Osteocyte (in vitro differentiated cells): ENCODE measurements at places on chromosomes 13 and 19.

DNA sequence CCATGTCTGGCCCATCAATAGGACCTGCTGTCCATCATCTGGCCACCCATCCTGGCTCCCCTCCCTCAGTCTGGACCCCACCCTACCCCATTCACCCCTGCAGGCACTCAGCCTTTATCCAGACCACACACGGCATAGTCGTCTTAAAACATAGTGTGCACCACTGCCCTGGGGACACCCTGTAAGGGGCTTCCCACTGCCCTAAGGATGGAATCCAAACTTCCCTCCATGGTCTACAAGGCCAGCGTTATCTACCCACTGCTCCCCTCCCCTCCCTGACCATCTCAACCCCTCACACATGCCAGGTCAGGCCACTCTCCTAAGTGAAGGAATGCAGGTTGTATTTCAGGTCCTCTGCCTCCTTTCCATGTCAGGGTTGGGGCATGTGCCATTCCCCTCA lies 352.7 kb upstream of the ZNF507 start:
- peak; percentile 51 for DNase-seq

DNA sequence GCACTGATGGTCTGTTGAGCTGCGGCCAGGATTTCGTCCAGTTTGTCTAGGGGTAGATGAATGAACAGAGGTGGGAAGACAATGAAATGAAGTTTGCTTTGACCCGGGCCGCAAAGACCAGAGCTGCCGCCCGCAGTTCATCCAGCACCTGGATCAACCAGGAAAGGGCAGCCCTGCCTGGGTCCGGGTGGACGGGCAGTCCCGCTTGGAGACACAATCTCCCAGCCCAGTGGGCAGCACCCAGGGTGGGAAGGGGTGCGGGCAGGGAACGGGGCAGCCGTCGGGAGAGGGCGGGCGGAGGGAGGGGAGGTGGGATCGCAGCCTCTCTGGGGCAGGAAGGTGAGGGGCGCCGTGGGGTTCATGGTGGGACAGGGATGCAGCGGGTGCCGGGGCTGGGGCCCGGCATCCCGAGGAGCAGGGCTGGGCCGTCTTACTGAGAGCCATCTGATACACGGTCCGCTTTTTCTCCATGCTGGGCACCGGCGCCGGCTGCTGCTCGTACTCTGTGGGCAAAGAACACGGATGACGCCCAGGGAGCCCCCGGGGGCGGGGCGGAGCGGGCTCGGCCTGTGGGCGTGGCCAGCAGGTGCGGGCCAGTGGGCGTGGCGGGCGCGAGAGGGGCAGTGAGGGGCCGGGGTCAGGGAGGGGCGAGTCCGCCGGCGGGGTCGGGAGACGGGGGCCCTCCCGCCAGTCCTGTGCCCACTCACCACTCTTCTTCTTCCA lies 33.1 kb downstream of the SHANK1 start:
- DNase-seq = no peak

- no peak for DNase-seq
Observed at GRCh38 chr13:35693134-35693784, 216.8 kb upstream of the MAB21L1 start.

GRCh38 chr13:97810152-97810551 lies 143.3 kb upstream of the IPO5 start:
- no peak for DNase-seq

DNA sequence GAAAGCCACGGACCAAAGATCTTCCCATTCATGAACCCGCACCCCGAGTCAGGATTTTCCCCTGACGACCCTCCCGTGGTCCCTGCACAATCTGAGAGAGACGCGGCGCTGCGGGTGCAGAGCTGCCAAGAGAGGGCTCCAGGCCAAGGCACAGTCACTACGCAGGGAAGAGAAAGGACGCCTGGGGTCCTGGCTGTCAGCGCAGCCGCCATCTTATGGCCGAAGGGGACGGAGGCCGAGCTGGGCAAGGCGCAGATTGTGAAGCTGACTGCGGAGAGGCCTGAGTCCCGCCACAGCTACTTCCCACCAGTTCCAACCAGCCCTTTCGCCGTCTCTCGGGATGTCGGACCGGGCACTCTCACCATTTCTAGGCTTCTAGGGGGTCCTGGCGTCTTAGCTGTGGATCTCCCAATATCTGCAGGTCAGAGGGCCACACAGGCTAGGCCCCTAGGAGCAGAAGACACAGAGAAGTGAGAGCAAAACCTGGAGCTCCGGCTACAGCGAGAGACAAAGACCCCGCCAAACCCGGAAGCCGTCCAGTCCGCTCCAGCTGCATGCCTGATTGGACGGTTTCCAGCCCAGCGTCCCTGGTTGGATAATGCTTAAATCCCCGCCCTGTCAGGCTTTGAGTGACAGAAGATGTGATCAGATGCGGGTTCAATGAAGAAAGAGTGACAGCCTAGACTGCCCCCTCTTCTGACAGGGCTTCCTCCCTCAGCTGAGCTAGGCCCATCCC lies at the start of gene ZNF100:
TSS of gene ZNF100 (minus strand) at position 515 of the 736 bp plus-strand sequence. CDS start at position 365, 150 bp downstream.
- DNase-seq = peak; percentile 95

DNA sequence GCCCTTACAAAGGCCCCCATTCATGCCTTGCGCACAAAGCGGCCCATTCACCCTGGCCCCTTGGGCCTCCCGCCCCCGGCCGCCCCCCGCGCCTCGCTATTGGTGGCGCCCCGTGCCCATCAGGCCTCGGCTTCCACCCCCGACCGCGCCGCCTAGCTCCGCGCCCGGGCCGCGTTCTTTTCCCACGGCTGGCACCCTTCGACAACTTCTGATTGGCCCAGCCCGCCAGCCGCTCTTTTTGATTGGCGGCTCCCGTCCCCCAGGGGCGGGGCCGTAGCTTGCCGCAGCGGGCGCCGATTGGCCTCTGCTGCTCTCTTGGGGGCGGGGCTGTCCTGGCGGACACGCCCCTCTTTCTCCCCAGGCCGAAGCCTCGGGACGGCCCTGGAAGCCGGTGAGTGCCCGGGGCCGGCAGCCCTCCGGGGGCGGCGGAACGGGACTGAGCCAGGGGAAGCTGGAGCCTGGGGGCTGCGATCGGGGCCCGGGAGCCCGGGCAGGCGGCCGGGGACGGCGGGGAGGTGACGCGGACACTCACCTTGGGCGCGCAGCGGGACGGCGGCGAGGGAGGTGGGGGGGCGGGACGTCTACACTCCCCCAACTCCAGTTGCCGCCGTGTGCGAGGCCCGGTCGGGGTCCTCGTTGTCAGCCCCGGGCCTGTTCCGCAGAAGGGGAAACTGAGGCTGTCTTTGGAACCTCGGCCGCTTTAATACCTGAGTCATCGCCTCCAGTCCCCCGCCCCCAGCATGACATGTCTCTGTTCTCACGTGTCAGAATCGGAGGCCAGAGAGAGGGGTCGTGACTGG lies at the start of gene MYH14:
TSS of gene MYH14 (plus strand) at position 342 of the 800 bp plus-strand sequence. CDS start 6,744 bp downstream, outside the sequence.
- no peak for DNase-seq

GRCh38 chr19:17107546-17108452 lies 32.2 kb downstream of the MYO9B start:
- peak; percentile 90 for DNase-seq

- DNase-seq = no peak
Observed at GRCh38 chr13:105047676-105048295, 1487.7 kb downstream of the EFNB2 start.

DNA sequence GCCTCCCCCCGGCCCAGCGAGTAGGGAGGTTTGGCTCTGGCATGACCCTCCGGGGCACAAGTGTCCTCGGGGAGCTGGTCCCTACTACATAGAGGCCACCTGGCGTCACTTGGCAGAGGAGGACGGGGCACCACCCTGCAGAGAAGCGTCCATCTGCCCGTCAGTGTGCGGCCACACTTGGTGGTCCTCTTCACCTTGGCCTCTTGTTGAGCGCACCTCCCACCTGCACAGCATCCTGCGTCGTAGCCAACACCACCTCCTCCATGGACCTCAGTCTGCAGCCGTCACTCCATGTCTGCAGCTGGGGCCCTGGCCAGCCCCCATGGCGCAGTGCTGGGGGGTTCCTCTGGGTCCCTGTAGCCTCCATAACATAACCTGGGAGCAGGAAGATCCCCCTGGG lies 35.1 kb downstream of the MCF2L start:
- DNase-seq = no peak

DNA sequence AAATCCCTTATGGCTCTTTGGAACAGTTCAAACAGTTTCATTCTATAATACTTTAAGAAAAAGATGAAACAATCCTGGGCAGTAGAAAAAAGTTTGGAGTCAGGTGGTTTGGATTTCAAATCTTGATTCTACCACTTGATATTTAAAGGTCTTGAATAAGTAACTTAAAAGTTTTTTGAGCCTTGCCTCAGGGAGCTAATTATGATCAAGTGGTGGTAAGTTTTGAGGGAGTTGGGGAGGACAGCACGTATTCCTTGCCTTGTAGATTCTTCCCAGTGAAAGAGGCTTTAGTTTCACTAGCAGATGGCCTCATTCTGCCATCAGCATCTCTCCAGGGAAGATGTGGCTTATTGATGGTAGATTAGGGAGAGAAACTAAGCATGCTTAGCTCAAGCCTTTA lies 168.4 kb upstream of the CSNK1A1L start:
- DNase-seq = no peak

DNA sequence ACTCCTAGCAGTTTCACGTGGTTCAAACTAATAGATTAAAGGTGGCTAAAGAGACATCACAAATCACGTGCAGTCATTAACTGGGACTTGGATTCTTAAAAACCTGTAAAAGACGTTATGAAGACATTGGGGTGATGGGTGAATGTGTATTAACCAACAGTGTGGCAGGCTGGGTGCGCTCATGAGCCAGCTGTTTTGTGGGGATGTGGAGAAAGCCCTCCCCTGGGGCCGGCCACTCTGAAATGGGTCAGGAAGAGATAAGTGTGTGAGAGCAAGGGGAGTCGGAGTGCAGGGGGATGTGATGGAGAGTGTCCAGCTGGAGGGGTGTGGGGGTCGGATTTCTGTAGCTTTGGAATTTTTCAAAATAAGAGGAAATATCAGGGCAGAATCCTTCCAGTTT lies 10.4 kb downstream of the UPF1 start:
- no peak for DNase-seq

DNA sequence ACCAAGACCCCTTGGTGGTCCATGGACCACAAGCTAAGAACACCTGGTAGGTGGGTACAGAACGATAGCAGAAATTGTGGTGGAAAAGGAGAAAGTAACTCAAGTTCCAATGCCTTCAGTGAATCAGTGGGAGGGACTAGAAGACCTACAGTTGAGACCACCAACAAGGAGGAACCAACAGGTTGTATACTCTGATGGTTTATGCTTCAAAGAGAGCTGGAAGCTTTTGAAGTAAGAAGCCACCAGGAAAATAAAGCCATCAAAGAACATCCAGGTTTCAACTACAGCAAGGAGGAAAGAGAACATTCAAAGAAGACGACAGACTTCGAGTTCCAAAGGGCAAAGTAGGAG lies 42.4 kb downstream of the DIAPH3 start:
- DNase-seq = no peak

DNA sequence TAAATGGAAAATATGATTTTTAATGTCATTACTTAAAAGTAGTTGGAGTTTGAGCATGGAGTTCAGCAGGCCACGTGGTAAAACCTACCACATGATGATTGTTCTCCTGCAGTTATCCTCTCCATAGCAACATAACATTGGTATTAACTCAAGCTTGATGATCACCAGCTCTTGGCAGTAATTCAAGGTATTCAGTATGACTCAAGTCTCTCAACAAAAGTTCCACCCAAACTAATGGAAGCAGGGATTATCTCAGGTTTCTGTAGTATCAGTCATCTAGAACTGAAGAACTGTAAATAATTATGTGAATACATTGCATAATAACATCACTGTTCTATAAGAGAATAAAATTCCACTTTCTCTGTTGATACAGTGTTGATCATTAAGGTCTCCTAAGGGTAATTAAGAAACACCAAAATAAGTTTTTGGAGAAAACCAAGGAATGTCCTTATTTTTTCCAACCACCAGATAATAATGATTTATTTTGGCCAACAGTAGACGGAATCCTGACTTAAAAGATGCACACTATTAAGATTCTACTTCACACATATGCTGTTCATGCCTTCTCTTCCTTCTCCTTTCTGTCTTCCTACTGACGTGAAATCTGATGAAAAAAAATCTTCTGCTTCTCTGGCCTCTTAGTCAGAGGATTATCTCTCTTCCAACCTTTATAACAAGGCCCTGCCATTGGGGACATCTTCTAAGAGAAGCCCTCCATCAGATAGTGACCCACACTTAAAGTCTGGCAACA lies 1092.3 kb downstream of the EFNB2 start:
- no peak for DNase-seq

- DNase-seq = no peak
Observed at GRCh38 chr19:45515081-45515624, 7.9 kb downstream of the VASP start.

DNA sequence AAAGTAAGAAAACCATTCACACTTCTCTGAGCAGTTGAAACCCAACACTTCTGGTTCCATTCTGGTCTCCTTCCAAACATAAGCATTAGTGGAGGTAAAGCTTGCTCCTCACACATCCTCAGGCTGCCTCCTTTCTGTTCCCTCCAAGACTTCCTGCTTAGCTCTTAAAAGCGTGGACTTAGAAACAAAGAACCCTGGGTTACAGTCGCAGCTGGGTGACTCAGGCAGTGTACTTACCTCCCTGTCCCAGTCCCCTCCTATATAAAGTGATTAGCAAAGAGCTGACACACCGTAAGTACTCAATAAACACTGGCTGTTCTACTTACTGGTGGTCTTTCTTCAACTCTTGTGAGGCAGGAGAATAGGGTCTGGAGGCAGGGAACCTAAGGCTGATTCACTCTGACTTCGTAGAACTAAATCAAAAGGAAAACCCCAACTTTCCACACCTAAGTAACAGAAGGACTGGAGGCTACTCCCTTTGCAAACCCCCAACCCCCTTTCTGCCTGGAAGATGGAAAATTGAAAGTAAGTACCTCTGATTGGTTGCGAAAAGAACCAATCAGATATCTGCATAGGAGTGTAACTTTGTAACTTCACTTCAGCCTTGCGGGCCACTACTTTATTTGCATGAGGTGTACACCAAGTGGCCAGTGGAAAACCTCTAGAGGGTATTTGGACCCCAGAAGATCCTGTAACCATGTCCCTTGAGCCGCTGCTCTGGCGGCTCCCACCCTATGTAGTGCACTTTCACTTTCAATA lies 165.4 kb downstream of the SUCLA2 start:
- no peak for DNase-seq

GRCh38 chr19:49875857-49876421 lies 1.2 kb downstream of the AKT1S1 start:
- DNase-seq = no peak

GRCh38 chr19:6765738-6766356 lies 1.4 kb downstream of the SH2D3A start:
- DNase-seq = no peak

- DNase-seq = peak; percentile 88
Observed at GRCh38 chr13:42991898-42992763, at the start of gene EPSTI1. TSS of gene EPSTI1 (minus strand) at chr13:42992241. CDS start at chr13:42992165, 76 bp downstream.

GRCh38 chr19:52138983-52139251 lies 821 bp downstream of the ZNF616 start:
- DNase-seq = no peak

GRCh38 chr13:70484931-70485330 lies 376.7 kb upstream of the KLHL1 start:
- no peak for DNase-seq

GRCh38 chr19:18290302-18291018 lies 9.0 kb upstream of the JUND start:
- no peak for DNase-seq
